ENCODE measurements at places on chromosomes 2 and 18.
A peak's percentile ranks its signal among the peaks of the same experiment; 100 is the strongest.

DNA sequence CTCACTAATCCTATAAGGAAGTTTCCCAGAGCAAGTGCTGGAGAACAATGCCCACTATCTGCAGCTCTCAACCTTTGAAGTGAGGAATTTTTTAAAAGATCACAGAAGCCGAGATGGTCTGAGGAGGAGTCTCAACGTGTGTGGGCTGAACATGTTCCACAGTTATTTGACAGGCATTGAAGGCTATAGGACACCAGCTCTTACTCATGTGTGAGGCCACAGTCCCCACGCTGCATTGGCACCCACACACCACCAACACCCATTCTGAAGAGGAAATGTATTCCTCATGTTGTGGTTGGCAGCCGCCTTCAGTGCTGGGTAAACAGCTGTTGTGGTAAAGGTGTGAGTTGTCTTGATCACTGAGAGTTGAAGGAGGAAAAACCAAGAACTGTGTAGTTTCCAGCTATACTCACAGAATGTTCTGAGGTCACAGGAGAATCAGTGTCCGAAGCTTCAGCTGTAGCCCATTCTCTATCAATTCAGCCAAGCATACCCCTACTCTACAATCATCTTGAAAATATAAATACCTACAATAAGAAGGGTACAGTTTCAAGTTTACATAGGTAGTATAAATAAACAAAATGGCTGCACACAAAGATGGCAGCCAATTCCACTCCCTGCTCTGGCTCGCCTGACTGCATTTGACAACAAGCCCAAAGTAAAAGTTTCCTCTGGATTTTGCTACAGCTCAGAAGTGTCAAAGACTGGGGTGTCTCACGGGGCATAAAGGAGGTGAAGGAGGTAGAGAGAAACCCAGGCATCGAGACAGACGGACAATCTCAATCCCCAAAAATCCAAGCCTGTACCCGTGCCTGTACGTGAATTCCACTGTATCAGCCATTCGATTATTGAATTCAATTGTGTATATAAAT, 12.1 kb downstream of the CD226 start:
- no peak for DNase-seq

DNA sequence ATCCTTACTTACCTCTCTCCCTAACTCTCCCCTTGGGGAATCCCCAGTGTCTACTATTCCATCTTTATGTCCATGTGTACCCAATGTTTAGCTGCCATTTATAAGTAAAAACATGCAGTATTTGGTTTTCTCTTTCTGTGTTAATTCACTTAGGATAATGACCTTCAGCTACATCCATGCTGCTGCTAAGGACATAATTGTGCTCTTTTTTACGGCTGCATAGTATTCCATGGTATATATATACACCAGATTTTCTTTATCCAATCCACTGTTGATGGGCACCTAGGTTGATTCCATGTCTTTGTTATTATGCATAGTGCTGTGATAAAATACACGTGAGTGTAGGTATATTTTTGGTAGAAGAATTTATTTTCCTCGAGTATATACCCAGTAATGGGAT, 24.3 kb upstream of the RIOK3 start:
- no peak for DNase-seq

DNA sequence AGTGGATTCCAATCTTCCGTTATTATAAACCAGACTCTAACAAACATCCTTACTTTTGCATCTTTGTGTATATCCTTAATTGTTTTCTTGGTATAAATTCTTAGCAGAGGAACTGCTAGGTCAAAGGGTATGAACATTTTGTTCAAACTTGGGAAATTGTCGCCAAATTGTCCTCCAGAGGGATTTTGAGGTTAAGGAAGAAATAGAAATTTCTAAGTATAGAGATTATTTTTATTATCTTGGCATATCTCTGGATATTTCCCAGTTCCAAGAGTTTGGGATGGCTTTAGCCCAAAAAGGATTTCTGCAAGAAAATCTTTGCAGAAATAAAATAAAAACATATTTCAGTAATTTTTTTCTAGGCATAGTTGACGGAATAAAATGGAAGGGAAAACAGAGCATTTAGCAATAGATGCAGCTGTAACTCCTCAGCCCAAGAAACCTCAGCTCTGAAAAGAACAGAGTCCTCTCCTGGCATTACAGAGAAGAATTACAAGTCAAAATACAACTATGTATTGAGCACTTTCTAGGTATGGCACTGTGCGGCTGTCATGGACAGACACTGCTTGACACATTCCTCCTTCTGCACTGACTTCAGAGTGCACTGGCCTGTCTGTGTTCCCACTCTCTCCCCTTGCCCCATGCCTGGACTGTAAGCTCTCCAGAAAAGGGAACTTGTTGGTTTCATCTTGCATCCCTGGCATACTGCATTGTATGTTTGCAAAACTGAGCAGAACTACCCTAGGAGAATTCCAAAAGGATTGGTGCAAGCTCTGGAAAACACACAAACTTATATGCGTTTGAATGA, 117.3 kb upstream of the STON1 start:
- DNase-seq = no peak

GRCh38 chr2:74502720-74503505, 3.5 kb upstream of the LBX2 start:
- peak; percentile 90 for DNase-seq

- no peak for DNase-seq
Measured at GRCh38 chr2:37730037-37730818, 58.8 kb upstream of the CDC42EP3 start.

- peak; percentile 60 for DNase-seq
Measured at GRCh38 chr18:23228102-23229061, 93.1 kb downstream of the CABLES1 start.

DNA sequence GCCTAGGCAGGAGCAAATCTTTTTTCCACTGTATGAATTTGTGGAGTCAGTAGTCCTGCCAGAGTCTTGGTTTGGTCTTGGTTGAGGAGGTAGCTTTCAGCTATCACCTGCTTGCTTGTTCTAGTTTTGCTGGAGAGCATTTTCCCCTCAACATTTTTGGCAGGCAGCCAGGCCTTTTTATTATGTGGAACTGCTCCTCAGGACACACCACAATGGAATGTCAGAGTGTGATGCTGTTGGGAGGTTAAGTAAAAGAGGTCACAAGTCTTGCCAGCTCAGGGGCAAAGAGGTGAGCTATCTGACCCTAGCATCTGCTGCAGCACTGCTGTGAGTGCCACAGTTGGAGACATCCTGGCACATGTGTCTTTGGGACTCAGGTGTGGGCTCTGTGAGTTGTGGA, 258.0 kb downstream of the CNTNAP5 start:
- no peak for DNase-seq

- no peak for DNase-seq
Measured at GRCh38 chr2:165462443-165462842, 7.1 kb upstream of the CSRNP3 start.

DNA sequence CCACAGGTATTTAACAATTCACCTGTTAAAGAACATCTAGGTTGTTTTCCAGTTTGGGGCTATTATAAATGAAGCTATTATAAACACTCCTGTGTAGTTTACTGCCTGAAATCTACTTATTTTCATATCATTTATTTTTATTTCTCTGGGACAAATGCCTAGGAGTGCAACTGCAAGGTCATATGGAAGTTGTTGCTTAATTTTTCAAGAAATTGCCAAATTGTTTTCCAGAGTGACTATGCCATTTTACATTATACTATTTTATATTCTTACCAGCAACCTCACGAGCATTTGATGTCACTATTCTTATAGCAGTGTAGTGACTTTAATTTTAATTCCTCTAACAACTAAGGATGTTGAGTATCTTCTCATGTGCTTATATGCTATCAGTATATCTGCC, 298.4 kb downstream of the EXOC6B start:
- DNase-seq = no peak

DNA sequence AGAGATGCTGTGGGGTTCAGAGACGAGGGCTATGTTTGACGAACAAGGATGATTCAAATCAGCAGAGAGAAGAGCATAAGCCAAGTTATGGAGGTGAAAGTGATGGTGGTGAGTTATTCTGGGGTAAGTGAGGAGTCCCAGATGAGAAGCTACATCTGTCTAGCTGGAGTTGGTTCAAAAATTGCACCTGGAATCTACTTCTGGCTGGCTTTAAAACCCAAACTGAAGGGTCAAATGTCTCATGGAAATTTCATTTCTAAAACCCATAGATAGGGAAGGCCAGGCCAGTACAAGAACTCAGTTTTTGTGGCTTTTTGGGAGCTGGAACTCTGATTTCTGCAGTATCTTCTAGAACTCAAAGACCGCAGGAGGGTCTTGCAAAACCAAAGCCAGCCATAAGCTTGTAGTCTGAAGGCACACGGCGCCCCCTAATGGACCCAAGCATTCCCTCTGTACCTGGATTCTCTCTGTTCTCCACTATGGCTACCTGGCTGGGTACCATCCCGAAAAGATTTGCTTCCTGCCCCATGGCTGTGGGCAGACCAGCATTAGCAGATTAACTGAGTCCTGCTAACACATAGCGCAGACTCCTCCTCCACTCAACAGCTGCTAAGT, 229.1 kb upstream of the SLC14A2 start:
- peak; percentile 36 for DNase-seq

DNA sequence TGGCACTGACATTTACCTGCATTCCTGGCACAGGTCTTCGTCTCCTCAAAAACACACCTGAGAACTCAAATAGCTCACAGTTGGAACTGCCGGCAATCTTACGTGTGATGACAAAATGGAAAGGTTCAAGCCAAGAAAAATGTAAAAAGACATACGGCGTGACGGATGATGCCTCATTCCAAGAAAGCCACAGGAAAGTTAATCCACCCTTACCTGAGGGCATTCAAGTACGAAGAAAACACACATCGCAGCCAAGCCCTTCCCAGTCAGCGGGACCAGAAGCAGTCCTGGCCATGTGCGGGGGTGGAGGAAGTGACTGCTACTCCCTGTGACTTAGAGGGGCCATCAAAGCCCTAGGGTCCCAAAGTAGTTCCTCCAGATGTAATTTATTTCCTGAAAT, 986.3 kb upstream of the CELF4 start:
- DNase-seq = no peak

GRCh38 chr18:46764586-46764985, 7.7 kb upstream of the ST8SIA5 start:
- DNase-seq = no peak

DNA sequence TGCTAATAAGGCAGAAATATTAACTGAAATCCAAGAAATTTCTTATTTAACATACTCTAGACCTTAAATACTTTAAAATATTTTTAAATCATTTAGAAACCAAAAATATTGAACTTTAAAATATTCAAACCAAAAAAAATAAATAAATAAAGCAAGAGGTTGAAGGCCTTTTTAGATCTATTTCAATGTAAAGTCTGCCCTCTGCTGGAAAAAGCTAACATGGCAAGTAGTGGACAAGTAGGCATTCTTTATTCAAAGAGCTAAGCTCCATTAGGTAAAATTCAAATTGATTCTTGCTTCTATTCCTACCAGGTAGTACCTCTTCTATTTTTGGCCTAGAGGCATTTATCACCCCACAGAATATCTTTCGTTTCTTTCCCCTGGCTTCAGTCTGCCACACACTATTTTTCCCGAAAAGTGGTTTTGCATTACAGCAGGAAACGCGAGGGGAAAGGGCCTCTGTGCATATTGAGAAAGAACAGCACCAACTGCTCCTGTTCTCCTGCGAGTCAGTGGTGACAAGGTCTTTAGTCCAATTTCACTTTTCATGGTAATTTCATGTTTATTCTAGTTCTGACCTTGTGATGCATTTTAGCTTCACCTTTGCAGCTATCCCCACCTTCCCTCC, 20.4 kb downstream of the IFIH1 start:
- no peak for DNase-seq

GRCh38 chr2:170823898-170824215, 7.2 kb downstream of the GAD1 start:
- no peak for DNase-seq
